Gastroesophageal sphincter (tissue), 4 donors: ENCODE measurements at places on chromosomes 4 and X. TPM values are rescaled to one million over a fixed set of nuclear protein-coding genes. Genes with fewer than 3 reads are reported as not detected.

- no peak for ATAC-seq
Observed at GRCh38 chr4:41359422-41359775, 102.7 kb downstream of the UCHL1 start.

GRCh38 chrX:109890910-109891502, 111.9 kb upstream of the TMEM164 start:
- ATAC-seq, result peak; percentile 41

GRCh38 chr4:76216975-76217814, 3.6 kb upstream of the SCARB2 start:
- ATAC-seq, result no peak

- ATAC-seq, result no peak
Observed at GRCh38 chrX:2889045-2889605, 40.0 kb downstream of the ARSD start.

DNA sequence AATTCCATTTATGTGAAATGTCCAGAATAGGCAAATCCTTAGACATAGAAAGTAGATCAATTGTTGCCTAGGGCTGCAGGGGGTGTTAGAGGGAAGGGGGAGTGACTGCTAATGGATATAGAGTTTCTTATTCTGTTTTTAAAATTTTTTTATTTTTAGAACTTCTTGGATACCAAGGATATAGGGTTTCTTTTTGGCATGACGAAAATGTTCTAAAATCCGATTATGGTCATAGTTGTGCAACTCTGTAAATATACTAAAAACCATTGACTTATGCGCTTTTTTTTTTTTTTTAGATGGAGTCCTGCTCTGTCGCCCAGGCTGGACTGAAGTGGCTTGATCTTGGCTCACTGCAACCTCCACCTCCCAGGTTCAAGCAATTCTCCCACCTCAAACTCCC, 125.2 kb upstream of the USP9X start:
- ATAC-seq, result no peak

MAPK10 gene
- total RNA-seq, result 40.9 TPM

DNA sequence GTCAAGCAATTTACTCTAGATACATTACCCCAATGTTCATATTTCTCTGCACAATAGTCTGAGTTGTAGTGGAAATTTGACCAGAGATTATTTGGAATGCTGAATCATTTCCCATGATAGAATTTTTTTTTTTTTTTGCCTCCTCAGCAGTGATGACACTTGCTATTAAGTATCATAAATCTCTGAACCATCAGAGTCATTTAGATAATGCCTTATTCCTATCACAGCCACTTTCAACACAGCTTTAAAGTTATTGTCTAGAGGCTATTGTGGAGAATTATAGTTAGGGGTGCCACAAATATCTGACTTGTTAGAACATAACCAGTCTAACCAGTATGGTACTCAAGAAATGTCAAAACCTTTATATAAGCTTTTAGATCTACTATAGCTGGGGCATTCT, 79.8 kb downstream of the LCORL start:
- no peak for ATAC-seq

GPC4 gene
- total RNA-seq, result 62.7 TPM

- no peak for ATAC-seq
Observed at GRCh38 chrX:154717824-154718223, 33.1 kb downstream of the GAB3 start.

UGT2B15 gene
- total RNA-seq, result not detected
